ENCODE measurements at places on chromosomes 6 and 20.
A peak's percentile ranks its signal among the peaks of the same experiment; 100 is the strongest.

DNA sequence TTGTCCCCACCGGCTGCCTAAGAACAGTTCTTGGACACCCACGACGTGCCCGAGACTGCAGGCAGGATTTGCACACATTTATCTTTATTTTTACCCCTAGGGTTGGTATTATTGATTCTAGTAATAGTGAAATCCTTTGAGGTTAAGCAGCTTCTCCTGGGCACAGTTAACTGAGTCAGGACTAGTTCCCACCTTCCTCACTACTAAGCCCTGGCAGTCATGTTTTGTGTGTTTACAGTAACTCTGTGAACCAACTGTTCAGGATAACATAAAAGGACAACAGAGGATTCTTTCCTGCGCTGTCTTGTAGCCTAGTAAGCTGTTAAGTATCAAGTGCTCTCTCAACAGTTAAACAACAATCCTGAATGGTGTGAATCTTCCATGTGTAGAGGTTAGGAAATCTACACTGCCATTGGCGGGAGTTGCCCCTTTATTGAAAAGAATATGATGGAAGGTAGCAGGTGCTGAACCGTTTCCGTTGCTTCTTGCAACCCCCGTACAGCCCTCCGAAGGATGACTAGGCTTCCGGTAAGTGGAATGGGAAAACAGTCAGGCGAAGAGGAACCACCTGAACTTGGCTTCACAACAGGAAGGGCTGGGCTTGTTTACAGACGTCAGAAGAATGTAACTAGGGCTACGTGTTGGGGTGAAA lies 979 bp upstream of the SOD2 start:
- peak; percentile 69 for DNase-seq

DNA sequence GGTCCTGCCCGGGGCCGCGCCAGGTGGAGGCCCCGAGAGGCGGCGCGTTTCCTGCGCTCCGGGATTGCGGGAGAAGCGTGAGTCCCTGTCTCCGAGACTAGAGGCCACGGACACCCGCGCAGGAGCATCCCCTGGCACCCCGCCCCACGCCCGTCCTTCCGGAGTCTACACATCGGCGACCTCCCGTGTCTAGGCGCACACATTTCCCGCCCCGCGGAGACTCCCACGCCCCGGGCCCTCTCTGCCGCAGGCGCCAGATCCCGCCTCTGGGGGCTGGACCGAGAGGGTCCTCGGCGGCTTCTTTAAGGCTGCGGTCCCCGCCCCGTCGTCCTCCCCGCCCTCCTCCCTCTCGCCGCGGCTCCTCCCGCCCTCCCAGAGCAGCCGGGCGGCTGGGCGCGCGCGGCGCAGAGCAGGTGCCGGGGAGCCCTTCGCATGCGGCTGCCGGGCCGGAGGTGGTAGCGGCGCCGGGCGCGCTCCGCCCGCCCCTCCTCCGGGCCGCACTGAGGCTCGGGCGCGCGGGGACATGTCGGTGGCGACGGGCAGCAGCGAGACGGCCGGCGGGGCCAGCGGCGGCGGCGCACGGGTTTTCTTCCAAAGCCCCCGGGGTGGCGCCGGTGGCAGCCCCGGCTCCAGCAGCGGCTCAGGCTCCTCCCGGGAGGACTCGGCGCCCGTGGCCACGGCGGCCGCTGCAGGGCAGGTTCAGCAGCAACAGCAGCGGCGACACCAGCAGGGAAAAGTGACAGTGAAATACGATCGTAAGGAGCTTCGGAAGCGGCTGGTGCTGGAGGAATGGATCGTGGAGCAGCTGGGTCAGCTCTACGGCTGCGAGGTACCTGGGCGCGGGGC lies at the start of gene PPP1R14C:
Gene PPP1R14C, plus strand, starts transcription at position 375 of the 846 bp plus-strand sequence. Its CDS starts 149 bp downstream, at position 524.
- DNase-seq: no peak

GRCh38 chr6:87944541-87944954 lies 103.1 kb upstream of the SPACA1 start:
- DNase-seq: no peak

DNA sequence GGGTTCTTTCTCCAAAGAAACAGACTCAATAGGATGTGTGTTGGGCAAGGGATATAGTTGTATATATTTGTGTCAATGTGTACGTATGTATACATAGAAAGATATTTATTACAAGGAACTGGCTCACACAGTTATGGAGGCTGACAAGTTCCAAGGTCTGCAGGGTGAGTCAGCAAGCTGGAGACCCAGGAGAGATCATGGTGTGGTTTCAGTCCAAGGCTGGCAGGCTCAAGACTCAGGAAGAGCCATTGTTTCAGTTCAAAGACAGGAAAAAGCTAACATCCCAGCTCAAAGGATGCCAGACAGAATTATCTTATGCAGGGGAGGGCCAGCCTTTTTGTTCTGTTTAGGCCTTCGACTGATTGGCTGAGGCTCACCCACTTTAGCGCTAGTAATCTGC lies 89.9 kb upstream of the RALGAPA2 start:
- DNase-seq: no peak

- peak; percentile 57 for DNase-seq
Measured at GRCh38 chr20:44342248-44342647, 5.4 kb downstream of the R3HDML start.

DNA sequence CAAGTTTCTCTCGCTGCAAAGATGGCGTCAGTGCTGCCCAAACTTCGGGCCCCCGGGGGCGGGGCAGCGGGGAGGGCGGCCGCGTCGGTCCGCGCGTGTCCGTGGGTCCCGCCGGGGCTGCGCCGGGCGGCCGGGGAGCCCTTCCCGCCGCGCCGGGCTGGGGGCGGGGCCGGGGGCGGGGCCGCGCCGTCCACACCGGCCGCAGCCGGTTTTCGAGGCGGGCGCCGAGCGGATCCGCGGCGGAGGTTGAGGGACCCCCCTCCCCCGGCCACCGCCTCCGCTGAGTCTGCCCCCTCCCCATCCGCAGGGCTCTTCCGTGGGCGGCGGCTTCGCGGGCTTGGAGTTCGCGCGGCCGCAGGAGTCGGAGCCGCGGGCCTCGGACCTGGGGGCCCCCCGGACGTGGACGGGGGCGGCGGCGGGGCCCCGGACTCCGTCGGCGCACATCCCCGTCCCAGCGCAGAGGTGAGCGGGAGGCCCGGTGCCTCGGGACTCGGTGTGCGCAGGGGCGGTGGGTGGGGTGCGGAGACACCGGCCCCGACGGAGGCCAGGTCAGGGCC lies 572 bp downstream of the SLC2A4RG start:
- peak; percentile 43 for DNase-seq

DNA sequence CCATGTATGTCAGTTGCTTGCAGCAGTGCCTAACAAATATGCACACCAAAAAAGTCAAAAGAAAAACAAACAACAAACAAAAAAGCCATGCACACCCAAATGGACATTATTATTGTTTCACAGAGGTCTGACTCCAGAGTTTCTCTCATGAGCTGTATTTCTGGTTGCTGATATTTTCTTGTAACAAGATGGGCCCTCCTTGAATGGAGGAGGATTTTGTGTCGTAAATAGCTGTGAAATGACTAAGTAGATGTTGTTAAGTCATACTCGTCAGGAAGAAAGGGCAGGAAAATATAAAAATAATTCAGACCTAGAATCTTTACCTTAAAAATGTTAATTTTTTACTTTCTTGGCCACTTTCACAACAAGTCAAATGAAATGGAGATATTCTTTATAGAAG lies 96.0 kb downstream of the PLEKHG1 start:
- no peak for DNase-seq

DNA sequence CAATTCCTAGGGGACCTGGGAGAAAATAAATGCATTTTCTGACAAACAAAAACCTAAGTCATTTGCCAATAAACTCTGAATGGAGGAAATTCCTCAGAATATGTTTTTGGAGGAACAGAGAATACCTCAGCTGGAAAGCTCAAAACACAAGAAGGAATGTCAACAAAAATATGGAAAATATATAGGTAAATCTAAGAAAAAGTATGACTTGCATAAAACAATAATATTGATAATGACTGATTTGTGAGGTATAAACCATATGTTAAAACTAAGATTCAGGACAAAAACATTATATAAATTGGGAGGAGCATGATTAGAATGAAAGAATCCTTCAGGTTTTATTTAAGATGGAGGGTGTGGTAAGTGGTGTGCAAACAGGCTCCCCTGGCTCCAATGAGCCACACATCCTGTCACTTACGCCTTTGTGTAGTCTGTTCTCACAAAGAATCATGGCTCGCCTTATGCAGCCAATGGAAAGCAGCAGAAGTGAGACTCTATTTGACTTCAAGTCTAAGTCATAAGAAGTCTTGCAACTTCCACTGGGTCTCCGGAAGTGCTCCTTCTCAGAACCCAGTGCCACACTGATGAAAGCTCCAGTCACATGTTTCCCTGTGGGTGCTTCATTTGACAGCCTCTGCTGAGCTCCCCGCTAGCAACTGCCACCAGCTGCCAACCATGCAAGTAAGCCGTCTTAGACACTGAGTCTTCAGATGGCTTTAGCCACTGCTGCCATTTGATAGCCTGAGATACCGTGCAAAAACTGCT lies 8.1 kb downstream of the CFAP61 start:
- no peak for DNase-seq

DNA sequence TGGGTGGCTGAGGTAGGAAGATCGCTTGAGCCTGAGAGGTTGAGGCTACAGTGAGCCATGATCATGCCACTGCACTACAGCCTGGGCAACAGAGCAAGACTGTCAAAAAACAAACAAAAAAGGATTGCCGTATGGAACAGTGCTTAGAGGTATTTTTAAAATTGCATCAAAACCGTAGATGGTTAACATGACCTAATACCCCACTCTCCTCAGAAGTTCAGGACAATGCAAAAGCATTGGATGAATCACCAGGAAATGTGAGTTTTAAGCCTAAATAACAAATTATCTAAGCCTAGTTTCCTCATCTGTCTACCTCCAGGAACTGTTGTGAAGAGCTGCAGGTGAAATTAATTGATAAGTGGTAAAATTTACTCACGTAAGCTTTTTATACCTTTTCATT lies 123.8 kb upstream of the ID4 start:
- DNase-seq: no peak

DNA sequence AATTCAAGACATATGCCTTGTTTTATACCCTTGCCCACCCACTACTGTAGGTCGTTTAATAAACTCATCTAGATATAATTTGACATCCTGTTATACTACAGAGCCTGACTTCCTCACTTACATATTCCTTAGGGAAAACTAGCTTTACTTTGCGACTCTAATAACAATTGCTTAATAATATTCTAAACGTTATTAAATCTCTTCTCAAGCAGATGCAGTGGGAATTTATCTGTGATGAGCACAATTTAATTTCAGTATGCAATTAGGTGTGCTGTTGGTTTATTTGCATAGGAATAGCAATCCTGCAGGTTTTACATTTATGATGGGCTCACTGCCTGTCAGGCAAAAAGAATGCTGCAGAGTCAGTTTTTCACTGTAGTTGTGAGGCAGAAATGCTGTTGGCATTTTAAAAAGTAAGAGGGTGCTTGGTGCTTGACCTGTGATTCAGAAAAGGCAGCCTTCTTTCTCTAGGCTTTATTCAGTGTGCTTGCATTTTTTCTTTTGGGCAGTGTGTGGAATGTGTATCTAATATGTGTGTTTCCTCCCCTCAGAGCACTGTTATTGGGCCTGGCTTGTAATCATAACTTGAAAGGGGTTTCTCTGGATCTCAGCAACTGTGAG lies 152.3 kb upstream of the SCGN start:
- DNase-seq: no peak

DNA sequence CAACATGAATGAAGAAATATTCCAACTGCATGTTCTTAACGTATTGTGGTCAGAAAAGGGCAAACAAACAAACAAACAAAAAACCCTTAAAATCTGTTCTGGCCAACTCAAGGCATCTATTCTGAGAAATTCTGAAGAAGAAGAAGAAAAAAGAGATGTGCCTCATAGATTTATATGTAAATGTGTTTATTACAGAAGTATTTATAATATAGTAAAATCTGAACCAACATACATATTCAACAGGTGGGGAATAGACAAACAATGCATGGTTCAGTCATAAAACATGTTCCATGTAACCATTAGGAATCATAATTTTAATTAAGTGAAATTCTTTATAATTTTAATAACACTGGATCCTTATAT lies 616 bp downstream of the BTN3A2 start:
- no peak for DNase-seq

GRCh38 chr20:60046011-60046413 lies 87.8 kb downstream of the CDH26 start:
- no peak for DNase-seq

GRCh38 chr20:24657196-24657595 lies 187.8 kb downstream of the SYNDIG1 start:
- no peak for DNase-seq

DNA sequence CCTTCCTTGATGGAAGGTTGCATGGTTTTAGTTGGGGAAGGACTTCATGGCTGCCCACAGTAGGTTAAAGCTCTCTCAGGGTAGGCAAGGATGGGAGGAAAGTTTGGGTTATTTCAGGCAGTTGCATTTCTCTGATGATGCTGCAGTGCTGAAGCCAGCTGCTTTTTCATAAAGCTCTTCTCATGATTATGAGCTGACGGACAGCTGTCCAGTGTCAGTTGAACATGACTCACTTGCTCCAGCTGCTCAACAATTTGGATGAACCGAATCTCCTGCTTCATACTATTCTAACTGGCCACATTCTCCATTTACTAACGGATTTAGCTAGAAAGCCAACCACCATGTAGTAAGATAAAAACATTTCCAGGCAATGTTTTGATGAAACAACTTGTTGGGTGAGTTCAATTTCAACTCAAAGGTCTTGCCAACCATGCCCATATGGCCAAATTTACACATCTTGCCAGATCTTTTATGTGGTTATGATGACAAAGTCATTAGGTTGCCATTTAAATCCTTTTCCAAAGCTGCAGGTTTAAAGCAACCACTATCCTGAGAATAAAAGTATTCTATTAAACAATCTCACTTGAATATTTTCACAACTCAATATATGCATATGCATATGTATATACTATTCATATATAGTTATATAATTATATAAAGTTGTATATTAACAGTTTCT lies 125.9 kb downstream of the HS3ST5 start:
- no peak for DNase-seq

GRCh38 chr6:4518506-4518905 lies 257.7 kb upstream of the CDYL start:
- no peak for DNase-seq

- no peak for DNase-seq
Measured at GRCh38 chr20:6966721-6967120, 199.2 kb downstream of the BMP2 start.

DNA sequence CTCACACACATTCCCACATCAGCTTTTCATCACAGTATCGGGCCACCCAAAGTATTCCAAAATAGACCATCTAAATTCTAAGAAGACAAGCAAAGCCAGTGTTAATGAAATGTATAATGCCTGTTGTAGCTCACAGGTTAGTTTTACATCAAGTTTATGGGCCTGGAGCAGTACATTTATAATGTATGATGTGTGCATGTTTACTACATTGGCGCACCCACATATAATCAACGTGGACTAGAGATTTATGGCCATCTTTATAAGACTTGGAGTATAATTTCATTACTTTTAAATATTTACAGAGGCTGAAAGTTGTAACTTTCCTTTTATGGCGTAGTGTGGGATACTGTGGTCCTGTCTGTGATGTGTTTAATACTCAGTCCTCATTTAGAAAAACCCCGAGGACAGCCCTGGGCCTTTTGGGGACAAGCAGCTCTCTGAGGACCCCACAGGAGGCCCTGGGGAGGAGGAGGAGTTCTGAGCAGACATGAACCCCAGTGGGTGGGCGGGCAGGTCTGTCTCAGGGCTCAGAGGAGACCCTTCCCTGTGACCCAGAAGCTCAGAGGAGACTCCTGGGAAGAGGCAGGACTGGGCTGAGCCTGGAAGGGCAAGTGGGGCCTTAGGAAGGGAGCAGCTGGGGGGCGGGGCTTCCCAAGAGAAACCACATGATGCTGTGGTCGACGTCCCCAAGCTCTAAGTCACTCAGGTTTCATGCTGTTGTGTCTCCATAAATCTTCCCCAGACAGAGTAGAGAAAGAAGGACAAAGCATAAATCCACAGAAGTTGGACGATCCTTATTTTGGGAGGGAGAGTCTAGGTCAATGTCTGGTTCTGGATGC lies 232.1 kb downstream of the PREX1 start:
- DNase-seq: no peak

GRCh38 chr6:79605968-79606764 lies 25.0 kb upstream of the SH3BGRL2 start:
- DNase-seq: no peak

Data from adrenal gland (tissue), 19 donors.